HFFc6 (cell line): ENCODE measurements at places on chromosomes 3 and 15. TPM values are rescaled to one million over a fixed set of nuclear protein-coding genes. Genes with fewer than 3 reads are reported as not detected.

The CCR5 gene
- total RNA-seq: not detected in 3 replicates

The CLDN16 gene
- total RNA-seq: 0.05 TPM in 1 of 3 replicates, not detected in the others

The OR5AC2 gene
- not detected in 3 replicates for total RNA-seq

The POLQ gene
- total RNA-seq: 4.4 to 7.7 TPM (median 7.6 TPM) in 3 replicates

The ZIC1 gene
- 0.27 to 0.80 TPM (median 0.53 TPM) in 3 replicates for total RNA-seq

The ERC2 gene
- not detected in 3 replicates for total RNA-seq

The ROPN1 gene
- not detected in 2 replicates for total RNA-seq

The GNAT1 gene
- not detected in 3 replicates for total RNA-seq

The SLC9C1 gene
- total RNA-seq: not detected in 3 replicates

The CAMP gene
- not detected in 2 replicates for total RNA-seq

The SPTBN5 gene
- 0.19 to 0.37 TPM (median 0.32 TPM) in 3 replicates for total RNA-seq

The ACAN gene
- 0.02 TPM in 1 of 3 replicates, not detected in the others for total RNA-seq

The MORC1 gene
- total RNA-seq: not detected in 3 replicates

The SLC7A14 gene
- total RNA-seq: 0.42 and 0.43 TPM in 2 replicates

The NISCH gene
- 51.7 to 62.2 TPM (median 57.9 TPM) in 3 replicates for total RNA-seq

The FBXL2 gene
- total RNA-seq: 9.5 to 12.2 TPM (median 10.3 TPM) in 3 replicates

The TPRG1 gene
- not detected in 3 replicates for total RNA-seq
